Lower leg skin (tissue), 4 donors: ENCODE measurements at places on chromosomes 2 and 18.
A peak's percentile ranks its signal among the peaks of the same experiment; 100 is the strongest.

- DNase-seq, result no peak
Observed at GRCh38 chr2:72572501-72572900, 253.3 kb downstream of the EXOC6B start.

DNA sequence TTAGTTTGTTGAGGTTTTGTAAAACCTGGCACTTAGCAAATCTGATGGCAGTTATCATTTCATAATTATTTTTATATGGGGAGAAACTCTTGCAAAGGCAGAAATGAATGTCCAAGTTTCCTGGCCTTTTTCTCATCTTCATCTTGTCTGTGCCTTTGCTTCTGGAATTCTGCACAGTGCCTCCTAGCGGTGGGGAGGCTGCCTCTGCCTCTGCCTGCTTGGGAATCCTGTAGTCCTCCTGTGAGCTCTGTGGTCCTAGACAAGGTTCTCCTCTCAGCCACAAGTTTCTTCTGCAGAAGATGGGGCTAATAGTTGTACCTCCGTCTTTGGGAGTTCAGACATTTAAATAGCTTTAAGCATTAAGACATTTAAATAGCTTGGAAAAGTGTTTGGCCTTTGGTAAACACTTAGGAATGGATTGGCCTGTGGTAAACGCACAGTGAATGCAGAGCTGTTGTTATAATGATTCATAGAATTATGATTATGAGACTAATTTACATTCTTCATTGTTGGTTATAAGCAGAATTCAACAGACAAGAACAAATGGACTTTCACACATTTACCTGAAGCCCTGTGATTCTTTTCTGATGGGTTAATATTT lies 101.2 kb downstream of the ZNF236 start:
- no peak for DNase-seq

DNA sequence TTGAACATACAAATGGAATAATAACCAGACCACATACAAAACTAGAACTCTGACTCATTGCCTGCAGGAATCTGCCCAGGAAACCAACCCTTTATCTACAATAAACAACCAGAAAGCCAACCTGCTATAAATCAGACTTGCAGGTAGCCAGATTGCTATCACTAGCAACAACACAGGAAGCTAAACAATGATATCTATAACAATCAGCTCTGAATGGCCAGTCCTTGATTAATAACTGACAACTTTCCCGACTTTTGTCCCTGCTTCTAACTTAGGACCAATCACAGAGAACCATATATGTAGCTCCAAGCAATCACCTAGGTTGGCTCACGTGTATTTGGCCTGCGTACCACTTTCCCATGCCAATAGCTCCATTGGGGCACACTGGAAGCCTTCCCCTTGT lies 470.8 kb downstream of the RIT2 start:
- DNase-seq, result no peak

GRCh38 chr2:237379636-237380035 lies 34.3 kb downstream of the COL6A3 start:
- DNase-seq, result no peak

DNA sequence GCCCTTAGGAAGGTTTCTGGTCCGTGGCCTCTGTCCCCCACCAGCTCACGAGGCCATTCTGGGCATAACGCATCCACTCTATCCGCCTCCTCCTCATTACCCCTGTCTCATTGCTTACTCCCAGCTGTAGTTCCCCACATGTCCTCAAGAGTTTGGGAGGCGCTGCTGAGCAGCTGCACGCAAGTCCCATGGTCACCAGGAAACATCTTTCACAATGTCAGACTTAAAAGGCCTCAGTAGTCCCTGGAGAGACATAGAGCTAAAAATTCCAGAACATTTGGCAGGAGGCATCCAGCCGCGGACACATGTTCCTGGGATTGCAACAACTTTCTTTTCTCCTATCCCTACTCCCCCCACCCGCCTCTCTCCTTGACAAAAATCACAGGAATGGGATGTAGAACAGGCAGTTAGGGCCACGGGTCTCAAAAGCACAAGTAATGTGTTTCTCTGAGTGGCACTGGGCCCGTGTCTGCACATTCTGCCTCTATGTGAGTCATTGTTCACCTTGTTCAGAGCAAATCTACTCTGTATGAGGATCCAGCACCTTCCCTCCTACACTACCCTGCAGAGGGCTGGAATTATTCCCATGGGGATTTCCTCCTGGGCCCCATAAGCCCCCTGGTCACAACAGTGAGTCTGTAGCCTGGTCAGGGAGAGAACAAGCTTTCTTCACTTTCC lies 8.1 kb downstream of the LBH start:
- peak; percentile 81 for DNase-seq

DNA sequence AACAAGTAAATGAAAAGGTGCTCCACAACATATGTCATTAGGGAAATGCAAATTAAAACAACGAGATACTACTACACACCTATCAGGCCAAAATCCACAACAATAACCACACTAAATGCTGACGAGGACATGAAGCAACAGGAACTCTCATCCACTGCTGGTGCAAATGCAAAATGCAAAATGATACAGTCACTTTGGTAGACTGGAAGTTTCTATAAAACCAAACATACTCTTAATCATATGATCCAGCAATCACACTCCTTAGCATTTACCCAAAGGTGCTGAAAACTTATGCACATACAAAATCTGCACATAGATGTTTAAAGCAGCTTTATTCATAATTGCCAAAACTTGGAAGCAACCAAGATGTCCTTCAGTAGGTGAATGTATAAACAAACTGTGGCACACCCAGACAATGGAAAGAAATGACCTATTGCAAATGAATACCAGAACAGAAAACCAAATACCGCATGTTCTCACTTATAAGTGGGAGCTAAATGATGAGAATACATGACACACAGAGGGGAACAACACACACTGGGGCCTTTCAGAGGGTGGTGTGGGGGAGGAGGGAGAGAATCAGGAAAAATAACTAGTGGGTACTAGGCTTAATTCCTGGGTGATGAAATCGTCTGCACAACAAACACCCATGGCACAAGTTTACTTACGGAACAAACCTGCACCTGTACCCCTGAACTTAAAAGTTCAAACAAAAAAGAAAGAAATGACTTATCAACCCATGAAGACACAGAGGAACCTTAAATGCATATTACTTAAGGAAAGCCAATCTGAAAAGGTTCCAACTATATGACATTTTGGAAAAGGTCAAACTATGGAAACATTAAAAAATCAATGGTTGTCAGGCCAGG lies 80.4 kb downstream of the ASXL2 start:
- DNase-seq, result no peak

DNA sequence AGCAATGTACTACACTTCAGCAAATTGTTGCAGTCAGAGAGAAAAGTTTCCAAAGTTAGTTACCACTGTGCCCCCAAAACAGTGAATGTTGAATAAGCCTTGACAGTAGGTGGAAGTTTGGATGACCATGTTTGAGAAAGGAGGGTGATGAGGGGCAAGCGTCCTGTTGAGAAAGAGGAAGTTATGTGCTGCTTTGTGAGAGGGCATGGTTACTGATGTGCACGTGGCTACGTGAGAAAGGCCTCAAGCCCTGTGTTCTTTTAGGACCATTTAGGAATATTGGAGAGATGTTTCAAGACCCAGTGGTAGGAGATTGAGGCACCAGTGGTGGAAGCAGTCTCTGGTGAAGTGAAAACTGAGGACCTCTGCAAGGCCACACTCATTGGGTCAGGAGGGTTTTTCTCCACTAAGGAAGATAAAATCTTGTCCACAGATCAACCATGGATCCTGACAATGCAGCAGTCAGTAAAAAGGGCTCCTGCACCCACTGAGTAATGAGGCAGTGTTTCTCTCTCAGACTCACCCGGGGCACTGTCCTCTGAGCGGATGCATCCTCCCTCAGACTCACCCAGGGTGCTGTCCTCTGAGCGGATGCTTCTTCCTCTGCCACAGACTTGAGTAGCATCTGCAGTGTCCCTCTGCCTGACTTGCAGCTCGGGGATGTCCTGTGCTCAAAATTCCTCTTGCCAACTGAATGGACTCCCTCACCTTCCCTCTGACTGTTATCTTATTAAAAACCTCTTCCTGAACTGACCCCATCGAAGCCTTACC lies 34.7 kb upstream of the ACTR3 start:
- DNase-seq, result no peak

GRCh38 chr18:55268628-55269275 lies 309.5 kb upstream of the CCDC68 start:
- DNase-seq, result no peak

DNA sequence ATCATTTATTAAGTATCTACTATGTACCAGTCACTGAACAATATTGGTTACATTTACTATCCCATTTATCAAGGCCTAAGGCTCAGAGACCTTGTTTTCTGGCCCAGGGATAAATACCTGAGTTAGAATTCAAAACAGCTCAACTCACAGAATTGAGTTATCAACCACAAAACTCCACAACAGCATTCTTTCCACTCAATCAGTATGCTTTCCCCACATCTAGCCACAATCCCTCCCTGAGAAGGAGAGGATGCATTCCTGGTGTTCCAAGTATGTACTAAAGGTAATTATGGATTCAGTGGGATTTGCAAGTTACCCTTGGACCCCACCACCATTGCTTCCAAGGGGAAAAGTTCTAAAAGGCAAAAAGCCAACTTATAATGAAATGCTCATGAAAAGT lies 104.2 kb upstream of the PID1 start:
- no peak for DNase-seq

DNA sequence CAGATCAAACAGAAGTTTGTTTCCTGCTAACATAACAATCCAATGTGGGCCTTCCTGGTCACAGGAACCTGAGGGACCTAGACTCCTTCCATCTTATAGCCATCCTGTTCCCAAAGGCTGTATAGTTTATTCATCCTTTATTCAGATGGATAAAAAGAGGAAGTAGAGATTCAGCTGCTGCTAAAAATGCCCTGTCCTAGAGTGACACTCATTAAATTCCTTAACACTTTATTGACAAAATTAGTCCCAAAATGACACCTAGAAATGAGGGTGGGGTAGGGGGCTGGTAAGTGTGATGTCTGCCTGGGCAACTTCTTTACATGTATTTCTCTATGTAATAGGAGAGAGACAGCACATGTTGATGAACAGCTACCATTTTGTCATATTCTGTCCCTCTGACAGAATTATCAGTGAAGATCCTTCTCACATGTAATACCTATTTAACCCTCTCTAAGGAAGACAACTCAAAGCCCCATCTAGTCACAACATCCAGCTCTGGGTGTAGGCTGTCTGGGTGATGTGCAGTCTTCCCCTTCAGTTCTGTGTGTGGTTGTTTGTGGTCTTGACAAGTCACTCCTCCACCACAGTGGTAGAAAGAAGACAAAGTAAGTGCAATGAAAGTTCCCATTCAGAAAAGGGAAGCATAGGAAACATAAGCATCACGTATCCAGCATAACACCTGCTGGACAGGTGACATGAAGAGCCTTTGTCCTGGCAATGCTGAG lies 253.9 kb upstream of the CNTNAP5 start:
- no peak for DNase-seq

DNA sequence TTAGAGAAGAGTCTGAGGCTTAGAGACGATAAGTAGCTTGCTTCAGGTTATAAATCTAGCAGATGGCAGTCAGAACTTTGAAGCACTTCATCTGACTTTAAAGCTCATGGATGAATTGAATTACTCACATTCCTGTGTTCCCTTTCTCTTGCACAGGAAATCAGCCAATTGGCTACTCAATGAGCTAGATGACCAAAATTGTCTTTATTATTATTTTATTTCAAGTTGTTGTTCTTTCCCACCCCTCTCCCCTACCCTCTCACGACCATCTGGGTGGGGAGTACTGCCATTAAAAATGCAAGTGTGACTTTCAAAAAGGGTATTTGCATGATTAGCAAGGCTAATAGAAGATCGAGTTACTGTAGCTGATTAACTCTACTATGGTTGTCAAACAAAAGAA lies 491.1 kb downstream of the NR4A2 start:
- DNase-seq, result no peak

GRCh38 chr18:58800582-58800981 lies 64.1 kb upstream of the ZNF532 start:
- DNase-seq, result no peak

DNA sequence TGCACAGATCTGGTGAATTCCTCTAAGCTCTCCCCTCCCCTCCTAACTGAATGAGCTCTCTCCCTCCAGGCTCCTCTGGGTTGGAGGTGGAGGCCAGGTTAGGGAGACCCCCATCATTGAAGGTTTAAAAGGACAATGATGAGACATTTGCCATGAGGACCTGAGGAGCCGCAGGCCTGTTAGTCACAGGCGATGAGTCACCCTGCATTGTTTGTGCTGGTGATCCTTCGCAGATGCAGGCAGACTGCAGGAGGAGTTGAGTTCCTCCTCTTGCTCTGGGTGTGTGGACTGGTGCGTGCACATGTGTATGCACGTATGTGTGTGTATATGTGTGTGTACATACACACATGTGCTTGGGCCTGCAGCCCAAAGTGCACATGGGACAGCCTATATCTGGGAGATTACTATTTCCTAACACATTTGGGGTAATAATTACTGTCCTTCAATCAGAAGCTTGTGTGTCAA lies 42.0 kb downstream of the MCFD2 start:
- DNase-seq, result peak; percentile 89

GRCh38 chr2:151204756-151205155 lies 56.9 kb downstream of the RBM43 start:
- DNase-seq, result no peak

DNA sequence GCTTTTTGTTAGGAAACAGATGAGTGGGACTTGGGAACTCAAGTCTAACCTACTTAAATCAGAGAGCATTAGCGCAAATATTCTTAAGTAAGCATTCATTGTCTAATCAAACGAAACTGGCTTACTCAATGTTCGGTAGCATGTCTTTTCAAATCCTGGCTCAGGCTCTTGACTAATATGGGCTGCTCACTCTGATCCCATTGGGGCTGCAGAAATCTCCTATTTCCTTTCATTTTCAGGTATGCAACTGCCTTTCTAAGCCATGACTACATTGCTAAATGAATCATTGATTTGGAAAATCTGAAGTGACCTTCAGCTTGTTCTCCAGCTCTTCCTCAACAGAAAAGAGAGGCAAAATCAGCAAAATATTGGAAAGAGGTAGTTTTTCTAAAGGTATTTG lies 2084.4 kb upstream of the PIK3C3 start:
- no peak for DNase-seq
